Neural crest cell (in vitro differentiated cells): ENCODE measurements at places on chromosomes 5 and 9. TPM values are rescaled to one million over a fixed set of nuclear protein-coding genes. Genes with fewer than 3 reads are reported as not detected.

Gene C5orf46
- total RNA-seq = not detected in 2 replicates

Gene COL5A1
- 18.6 and 19.4 TPM in 2 replicates for total RNA-seq

Gene C5orf34
- 11.0 and 11.4 TPM in 2 replicates for total RNA-seq

Gene PRRX2
- 0.65 and 0.68 TPM in 2 replicates for total RNA-seq

Gene DDX4
- total RNA-seq = not detected in 2 replicates

Gene CCL27
- total RNA-seq = 0.86 TPM in 1 of 2 replicates, not detected in the other

Gene CYLC2
- not detected in 2 replicates for total RNA-seq

Gene ANXA2R
- total RNA-seq = 1.0 and 1.2 TPM in 2 replicates

Gene RACK1
- 2,359 and 2,449 TPM in 2 replicates for total RNA-seq

Gene BARHL1
- not detected in 2 replicates for total RNA-seq

Gene FAM163B
- total RNA-seq = not detected in 2 replicates

Gene CDX1
- total RNA-seq = not detected in 2 replicates

Gene MORN5
- total RNA-seq = not detected in 2 replicates

Gene ATOSB
- total RNA-seq = 12.2 and 15.2 TPM in 2 replicates

Gene FBP1
- total RNA-seq = 0.80 and 0.86 TPM in 2 replicates

Gene NR5A1
- 0.35 and 0.50 TPM in 2 replicates for total RNA-seq

Gene PCDHGB7
- total RNA-seq = 6.5 and 7.0 TPM in 2 replicates

Gene ZSWIM6
- 33.8 and 34.3 TPM in 2 replicates for total RNA-seq

Gene BASP1
- total RNA-seq = 99.5 and 100 TPM in 2 replicates

Gene SLC6A19
- not detected in 2 replicates for total RNA-seq

Gene ALDH1A1
- 0.14 TPM in 2 replicates for total RNA-seq

Gene LTC4S
- total RNA-seq = 2.4 and 3.3 TPM in 2 replicates

Gene RETREG1
- 4.6 and 6.2 TPM in 2 replicates for total RNA-seq

Gene IFNA2
- not detected in 2 replicates for total RNA-seq

Gene DNLZ
- total RNA-seq = 21.3 and 21.7 TPM in 2 replicates

Gene MSH3
- total RNA-seq = 17.9 and 18.6 TPM in 2 replicates

Gene DNAH5
- 0.12 and 0.20 TPM in 2 replicates for total RNA-seq
